ENCODE measurements at places on chromosomes 16 and 17.

DNA sequence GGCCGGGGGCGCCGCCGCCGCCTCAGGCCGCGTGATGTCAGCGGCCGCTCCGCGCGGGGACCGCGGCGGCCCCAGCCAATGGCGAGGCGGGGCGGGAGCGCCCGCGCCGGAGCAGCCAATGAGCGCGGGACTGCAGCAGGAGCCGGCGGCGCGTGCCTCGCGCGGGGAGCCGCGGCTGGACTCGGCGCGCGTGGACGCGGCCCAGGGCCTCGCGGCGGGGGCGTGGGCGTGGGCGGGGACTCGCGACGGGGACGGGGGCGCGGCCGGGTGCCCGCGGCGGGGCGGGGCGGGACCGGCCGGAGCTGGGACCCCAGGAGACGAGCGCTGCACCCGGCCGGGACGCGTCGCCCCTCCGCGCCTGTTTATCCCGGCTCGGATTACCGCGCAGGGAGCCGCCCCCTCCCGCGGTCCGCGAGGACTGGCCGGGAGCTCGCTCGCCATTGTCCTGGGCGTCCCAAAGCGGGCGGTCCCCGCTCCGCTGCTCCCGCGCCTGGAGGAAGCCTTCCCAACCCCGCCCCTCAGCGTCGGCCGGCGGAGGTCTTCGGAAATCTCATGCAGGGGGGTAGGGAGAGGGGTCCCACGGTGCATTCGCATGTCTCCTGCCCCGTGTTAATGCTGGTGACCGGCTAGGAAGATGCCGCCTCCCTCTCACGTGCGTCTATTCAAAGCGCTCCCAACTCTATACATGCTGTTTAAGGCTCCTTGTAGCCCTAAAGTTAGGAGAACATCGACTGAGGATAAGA lies at the start of gene RNF157:
Gene RNF157 (minus strand): TSS at position 33 of the 743 bp plus-strand sequence. CDS start 253 bp downstream, outside the sequence.
- DNase-seq: peak; percentile 95

- no peak for DNase-seq
These were observed 145.7 kb downstream of the RBFOX3 start for GRCh38 chr17:79465011-79465680.

- DNase-seq: no peak
These were observed 243.5 kb upstream of the CCL2 start for GRCh38 chr17:34011599-34011998.

GRCh38 chr16:70692130-70692872 lies 6.4 kb upstream of the MTSS2 start:
- DNase-seq: no peak

DNA sequence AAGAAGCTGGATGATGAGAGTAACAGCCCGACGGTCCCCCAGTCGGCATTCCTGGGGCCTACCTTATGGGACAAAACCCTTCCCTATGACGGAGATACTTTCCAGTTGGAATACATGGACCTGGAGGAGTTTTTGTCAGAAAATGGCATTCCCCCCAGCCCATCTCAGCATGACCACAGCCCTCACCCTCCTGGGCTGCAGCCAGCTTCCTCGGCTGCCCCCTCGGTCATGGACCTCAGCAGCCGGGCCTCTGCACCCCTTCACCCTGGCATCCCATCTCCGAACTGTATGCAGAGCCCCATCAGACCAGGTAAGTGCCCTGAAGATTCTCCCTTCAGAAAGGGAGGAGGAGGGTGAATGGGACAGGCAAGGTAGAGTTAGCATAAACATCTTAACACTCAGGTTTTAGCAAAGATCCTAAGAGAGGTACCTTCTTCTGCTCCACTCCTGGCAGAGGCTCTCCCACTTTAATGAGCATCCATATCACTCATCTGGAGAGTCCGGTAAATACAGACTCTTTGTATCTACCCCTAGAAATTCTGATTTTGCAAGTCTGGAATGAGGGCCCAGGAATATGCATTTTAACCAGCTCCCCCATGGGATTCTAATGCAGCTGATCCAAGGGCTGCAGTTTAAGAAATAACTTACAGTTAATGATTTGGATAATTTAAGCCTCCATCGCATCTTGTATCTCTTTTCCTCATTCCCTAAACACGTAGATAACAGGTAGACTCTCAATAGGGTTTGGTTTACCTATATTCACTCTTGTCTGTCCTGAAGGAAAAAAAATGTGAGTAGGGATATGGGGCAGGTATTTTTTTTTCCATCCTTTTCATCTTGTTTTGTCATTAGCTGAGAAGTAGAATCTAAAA lies 3.3 kb downstream of the HLF start:
- no peak for DNase-seq

Data from neural progenitor cell (in vitro differentiated cells).